Stimulated activated CD4-positive, alpha-beta T cell treated with anti-CD3 and anti-CD28 coated beads, Interleukin-2, amount 100 ng/mL, for 24 hours (primary cell): ENCODE measurements at places on chromosomes 5 and 9.

DNA sequence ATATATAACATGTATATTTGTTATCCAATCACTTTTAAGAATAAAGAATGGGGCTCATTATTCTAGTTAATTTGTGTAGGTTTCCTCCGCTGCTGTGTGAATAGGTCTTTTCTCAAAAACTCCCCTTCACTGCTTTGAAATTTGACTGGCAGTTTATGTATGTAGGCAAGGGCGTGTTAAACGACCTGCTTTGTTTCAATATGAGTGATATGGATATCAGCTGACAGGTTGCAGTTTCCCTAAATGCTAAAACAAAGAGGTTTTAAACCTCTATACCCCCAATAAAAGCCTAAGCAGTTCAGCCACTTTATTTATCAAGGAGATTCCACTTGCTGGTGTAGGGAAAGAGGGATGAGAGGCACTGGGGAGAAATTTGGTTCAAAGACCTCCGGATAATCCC, 159.6 kb downstream of the TMEM167A start:
- DNase-seq = no peak

DNA sequence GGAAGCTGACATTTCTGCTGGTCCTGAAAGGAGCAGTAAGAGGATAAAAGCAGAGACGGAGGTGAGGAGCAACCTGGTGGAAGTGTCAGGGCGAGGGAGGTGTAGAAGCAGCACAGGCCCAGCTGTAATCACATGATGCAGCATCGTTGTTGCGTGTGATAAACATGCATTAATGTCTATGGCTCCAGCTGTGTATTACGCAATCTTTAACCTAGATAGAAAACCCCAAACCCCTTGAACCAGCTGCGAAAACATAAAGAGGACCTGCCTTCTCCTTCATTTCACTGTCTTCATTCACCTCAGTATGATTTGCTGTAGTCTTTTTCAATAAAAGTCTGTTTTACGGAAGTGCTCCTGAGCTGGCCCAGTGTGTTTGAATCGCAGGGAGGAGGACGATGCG, 162.9 kb downstream of the NTRK2 start:
- DNase-seq = no peak

- no peak for DNase-seq
These were observed 606.2 kb downstream of the PDE4D start for GRCh38 chr5:59287361-59287760.

GRCh38 chr5:161857358-161857757, 9.4 kb downstream of the GABRA1 start:
- no peak for DNase-seq

- DNase-seq = no peak
These were observed 53.3 kb upstream of the ARL15 start for GRCh38 chr5:54363669-54364068.
